ENCODE measurements at places on chromosomes 11 and 22.

DNA sequence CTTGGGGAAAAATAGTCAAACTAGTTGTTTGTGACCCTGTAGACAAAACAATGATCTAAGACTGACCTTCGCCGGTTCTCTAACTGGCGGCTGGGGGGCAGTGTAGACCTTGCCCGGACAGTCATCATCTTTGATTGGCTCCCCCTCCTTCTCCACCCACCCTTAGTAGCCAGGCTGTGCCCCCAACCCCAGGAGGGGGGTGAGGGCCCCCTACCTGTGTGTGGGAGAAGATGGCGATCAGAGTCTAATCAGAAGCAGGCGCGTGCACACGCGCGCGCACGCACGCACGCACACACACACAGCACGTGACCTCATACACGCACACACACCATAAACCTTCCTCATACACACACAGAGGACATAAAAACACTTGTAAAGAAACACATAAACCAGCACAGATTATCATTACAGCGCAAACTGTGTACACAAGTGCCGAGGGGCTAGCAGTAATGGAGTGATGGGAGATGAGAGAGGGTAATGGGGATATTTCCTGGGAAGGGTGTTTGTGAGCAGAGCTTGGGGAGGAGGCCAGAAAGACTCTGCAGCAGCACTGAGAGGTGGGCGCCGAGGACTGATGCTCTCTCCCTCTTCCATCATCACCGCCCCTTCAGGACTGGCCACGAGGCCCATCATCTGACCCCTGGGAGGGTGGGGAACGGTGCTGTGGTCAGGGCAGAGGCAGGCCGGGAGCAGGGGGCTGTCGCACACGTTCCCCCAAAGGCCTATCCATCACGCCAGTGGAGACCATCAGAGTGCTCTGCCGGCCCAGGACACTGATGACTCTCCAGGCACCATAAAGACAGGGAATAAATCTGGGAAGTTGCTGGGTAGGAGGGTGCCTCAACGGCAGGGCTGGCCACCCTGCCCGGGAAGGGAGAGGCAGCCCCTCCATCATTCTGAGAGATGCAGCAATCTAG, 12.2 kb downstream of the NECTIN1 start:
- no peak for DNase-seq

DNA sequence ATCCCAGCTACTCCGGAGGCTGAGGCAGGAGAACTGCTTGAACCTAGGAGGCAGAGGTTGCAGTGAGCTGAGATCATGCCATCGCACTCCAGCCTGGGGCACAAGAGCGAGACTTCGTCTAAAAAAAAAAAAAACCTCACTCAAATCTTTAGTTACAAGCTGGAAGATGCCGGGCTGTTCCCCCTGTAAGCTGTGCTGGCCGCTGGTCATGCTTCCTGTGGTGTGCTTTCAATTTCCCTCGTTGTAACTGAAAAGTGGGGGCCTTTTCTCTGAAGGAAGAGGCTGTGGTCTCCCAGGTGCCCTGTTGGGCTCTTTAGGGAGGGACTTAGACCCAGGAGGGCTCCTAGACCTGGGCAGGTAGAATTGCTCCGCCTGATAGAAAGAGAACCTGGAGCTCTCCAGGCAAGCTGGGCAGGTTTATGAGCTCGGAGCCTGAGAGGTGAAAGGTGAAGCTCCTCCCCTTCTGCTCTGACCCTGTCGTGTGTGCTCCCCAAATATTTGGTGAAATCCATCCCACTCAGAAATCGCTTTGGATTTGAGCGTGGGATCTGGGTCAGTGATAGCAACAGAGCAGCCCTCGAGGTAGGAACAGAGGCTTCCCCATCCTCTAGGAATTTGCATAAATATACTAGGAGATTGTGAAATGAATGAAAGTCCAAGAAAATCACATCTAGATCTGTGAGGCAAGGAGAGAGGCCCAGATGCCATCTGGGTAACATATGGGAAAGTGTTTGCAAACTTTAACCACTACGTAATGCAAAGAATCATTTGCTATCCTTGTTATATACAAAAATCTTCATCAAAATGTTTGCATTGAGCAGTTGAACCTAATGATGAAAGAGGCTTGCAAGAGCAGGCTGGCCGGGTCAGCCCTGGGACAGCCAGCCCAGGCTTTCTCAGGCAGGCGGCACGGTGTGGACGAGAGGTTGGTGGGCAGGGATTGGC, 154.3 kb downstream of the FBXO7 start:
- DNase-seq = no peak

DNA sequence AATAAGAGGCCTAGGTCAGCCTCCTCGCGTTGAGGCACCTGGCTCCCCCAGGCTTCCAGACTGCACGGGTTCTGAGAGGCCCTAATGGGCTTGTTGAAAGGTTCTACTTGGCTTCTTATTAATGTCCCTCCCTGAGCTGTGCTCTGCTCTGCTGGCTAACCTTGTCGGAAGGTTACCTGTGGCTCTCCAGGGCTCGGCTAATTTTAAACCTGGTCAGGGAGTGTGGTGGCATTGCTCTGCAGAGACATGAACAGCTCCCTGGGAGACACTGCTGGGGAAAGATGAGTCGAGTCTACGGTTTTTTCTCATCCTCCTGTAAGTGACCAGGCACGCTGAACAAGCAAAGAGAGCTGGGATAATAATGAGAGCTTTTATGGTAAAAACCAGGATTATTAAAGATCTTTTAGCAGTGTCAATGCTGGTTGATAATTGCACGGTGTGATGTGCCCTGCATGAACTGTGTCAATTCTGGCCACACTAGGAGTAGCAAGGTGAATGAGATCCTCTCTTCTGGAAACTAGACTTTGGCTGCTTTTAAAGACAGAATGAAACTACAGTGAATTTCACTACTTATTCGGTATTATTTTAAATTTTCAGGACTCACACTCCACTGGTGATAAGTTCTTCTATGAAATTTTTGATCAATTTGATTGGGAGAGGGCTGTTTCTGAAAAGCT, 70.7 kb downstream of the TEAD1 start:
- DNase-seq = no peak

- no peak for DNase-seq
These were observed 2.1 kb downstream of the ADM start for GRCh38 chr11:10307022-10307399.

- DNase-seq = no peak
These were observed 44.4 kb downstream of the P4HA3 start for GRCh38 chr11:74267014-74267413.

- DNase-seq = no peak
These were observed 70.5 kb upstream of the SESN3 start for GRCh38 chr11:95301474-95301873.

DNA sequence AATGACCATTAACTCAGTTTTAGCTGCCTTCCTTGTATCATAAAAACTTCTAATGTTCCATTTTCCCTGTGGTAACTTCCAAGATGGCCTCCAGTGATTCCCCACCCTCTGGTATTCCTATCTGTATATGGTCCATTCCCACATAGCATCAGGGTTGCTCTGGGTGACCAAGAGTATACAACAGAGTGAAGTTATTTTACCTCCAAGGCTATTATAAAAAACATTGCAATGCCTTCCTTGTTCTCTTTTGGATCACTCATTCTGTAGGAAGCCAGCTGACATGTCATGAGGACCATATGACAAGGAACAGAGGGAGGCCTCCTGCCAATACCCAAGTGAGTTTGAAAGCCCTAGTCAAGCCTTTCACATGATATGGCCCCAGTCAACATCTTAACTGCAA, 30.1 kb downstream of the ZNF280B start:
- no peak for DNase-seq

- no peak for DNase-seq
These were observed 16.0 kb upstream of the KCNQ1OT1 start for GRCh38 chr11:2715716-2716350.

GRCh38 chr22:45228401-45228754, 12.3 kb downstream of the KIAA0930 start:
- DNase-seq = no peak

DNA sequence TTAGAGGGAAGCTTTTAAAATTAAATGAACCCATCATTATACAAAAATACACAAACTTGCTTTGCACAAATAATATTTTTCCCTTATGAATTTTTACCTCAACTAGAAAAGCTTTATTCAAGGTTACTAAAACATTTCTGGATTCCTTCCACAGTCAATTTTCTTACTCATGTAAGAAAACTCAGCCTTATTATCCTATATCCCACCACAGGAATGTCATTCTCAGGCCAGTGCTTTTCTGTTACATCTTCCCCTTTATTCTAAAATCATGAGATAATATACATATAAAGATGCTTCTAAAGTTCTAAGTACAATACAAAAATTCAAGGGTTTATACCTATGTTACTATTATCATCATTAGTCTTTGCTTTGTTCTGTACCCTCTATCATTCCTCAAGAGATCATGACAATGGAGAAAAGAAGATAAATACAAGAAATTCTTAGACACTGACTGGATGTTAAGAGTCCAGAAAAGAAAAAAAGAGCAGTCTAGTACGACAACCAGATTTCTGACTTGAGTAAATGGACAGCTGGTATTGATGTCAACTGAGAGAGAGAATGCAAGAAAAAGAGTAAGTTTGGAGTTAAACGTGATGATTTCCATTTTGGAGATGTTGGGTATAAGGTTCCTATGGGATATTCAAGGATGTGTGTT, 60.3 kb downstream of the MTMR2 start:
- no peak for DNase-seq

GRCh38 chr11:56197367-56197766, 20.9 kb downstream of the OR5J2 start:
- DNase-seq = no peak

DNA sequence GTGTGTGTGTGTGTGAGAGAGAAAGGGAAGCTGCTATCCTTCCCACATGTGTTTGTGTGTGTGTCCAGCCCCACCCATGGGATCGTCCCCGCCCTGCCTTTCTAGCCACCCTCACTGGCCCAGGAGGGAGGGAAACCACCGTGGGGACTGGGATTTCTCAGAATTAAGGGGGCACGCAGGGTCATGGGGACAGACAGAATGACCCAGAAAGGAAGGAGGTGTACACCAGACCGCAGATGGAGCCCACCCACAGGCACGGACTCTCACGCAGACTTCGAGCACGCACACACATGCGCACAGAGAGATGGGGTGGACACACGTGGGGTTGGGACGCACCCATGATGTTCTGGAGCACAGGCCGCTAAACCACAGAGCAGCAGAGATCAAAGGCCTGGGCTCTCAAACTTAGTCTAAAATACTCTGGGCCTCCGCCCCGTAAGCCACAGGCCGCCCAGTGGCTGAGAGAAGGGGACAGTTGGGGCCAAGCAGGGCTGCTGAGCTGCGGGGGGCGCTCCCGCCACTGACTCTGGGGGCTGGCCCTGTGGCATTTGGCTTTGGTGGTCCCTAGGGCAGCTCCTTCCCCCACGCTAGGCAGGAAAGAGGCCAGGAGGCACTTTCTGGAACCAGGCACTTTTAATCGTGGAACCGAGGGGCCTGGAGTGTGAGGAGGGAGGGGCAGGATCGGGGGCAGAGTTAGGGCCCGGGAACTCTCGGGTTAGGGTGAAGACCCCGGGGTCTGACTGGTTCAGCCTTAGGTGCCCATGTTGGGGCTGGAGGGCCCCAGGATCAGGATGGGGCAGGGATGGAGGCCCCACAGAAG, 1.5 kb downstream of the IFITM5 start:
- DNase-seq = no peak

- no peak for DNase-seq
These were observed 403.5 kb upstream of the LUZP2 start for GRCh38 chr11:24093375-24093774.

- DNase-seq = no peak
These were observed 48.1 kb downstream of the CNTN5 start for GRCh38 chr11:99068832-99069231.

- DNase-seq = no peak
These were observed 9.5 kb downstream of the TSKU start for GRCh38 chr11:76792505-76793264.

GRCh38 chr22:49097966-49098365, 729.7 kb downstream of the BRD1 start:
- DNase-seq = no peak

- no peak for DNase-seq
These were observed 29.1 kb downstream of the TSPAN18 start for GRCh38 chr11:44755556-44756523.

DNA sequence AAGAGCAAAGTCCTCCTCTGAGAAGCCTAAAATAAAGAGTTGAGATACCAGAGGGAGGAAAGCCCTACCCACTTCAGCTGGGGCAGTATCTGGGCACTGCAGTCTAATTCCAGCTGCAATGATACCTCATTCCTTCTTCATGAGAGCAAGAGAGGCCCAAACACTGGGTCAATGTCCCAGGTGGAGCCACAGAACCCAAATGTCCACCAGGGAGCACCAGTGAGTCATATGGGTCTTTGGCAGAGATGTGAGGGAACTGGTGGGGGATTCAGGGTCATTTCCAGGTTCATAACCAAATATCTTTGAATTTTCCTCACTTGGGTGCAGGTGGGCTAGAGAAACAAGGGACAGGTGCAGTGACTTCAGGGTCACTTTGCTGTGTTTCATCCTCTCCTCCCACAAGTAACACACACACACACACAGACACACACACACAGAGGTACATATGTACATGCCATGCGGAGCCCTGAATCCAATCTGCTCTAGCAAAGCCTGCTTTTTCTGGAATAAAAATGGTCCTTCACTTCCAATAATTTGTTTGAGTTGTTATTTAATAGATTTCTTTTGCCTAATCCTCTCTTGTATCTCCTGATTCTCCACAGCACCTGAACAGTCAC, 585.4 kb downstream of the SOX6 start:
- no peak for DNase-seq

GRCh38 chr11:125303694-125304093, 139.1 kb downstream of the PKNOX2 start:
- no peak for DNase-seq

GRCh38 chr22:38850399-38850798, 6.6 kb upstream of the NPTXR start:
- no peak for DNase-seq

- no peak for DNase-seq
These were observed 85.4 kb downstream of the MTNR1B start for GRCh38 chr11:93054881-93055280.

GRCh38 chr22:22887621-22888503, at the start of gene IGLL5:
TSS of gene IGLL5 (plus strand) at chr22:22887816. CDS start at chr22:22888054, 238 bp downstream.
- no peak for DNase-seq

Measured in esophagus squamous epithelium (tissue), 5 donors.